Spleen (tissue), 13 donors: ENCODE measurements at places on chromosomes 13 and 19.
A peak's percentile ranks its signal among the peaks of the same experiment; 100 is the strongest.

DNA sequence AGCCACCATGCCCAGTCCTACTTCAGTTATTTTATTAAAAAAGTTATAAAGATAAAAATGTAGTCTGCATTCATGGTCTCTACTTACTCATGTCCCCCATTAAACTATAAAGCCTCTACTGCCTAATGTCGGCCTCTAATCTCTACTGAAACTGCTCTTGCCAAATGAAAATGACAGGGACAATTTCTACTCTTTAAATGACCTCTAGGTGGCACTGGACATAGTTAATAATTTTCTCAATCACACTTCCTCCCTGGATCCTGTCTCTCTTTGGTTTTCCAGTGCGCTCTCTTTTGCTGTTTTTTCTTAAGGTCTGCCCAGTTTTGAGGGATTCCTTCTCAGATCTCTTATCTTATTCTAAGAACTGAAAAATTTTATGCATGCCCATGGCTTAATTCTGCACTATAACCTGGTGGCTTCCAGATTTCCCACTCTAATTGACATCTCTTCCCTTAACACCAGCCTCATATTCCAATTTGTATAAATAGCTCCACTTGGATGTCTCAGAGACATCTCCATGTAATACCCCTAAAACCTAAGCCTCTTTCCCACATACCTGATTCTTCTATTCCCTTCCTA, 54.3 kb downstream of the MTMR6 start:
- DNase-seq, result no peak
- no peaks in the 10 kb centered on the region for H3K27me3 ChIP-seq
- H3K4me3 ChIP-seq, result no peak overlapping the region
- H3K27ac ChIP-seq, result no peak overlapping the region

- H3K4me3 ChIP-seq, result no peak overlapping the region
- DNase-seq, result no peak
- H3K4me1 ChIP-seq, result no peaks in the 10 kb centered on the region
- H3K27me3 ChIP-seq, result no peaks in the 10 kb centered on the region
- no peak overlapping the region for H3K27ac ChIP-seq
These were observed 34.7 kb upstream of the ESD start for GRCh38 chr13:46831588-46832194.

- DNase-seq, result no peak
- H3K4me1 ChIP-seq, result no peaks in the 10 kb centered on the region
- no peaks in the 10 kb centered on the region for H3K36me3 ChIP-seq
- H3K4me3 ChIP-seq, result no peak overlapping the region
- no peak overlapping the region for H3K27ac ChIP-seq
- H3K27me3 ChIP-seq, result no peaks in the 10 kb centered on the region
These were observed 424.8 kb downstream of the DIAPH3 start for GRCh38 chr13:59738921-59739320.

GRCh38 chr13:91101381-91101780, 246.1 kb upstream of the MIR17HG start:
- no peaks in the 10 kb centered on the region for H3K36me3 ChIP-seq
- H3K27ac ChIP-seq, result no peak overlapping the region
- DNase-seq, result no peak
- H3K27me3 ChIP-seq, result no peaks in the 10 kb centered on the region
- H3K4me3 ChIP-seq, result no peak overlapping the region
- H3K4me1 ChIP-seq, result no peaks in the 10 kb centered on the region

- no peaks in the 10 kb centered on the region for H3K27me3 ChIP-seq
- peaks cover 12% of the 10 kb centered on the region for H3K4me1 ChIP-seq
- no peak overlapping the region for H3K27ac ChIP-seq
- H3K36me3 ChIP-seq, result no peaks in the 10 kb centered on the region
- H3K4me3 ChIP-seq, result no peak overlapping the region
These were observed 1.8 kb upstream of the ZNF557 start for GRCh38 chr19:7067716-7068115.

DNA sequence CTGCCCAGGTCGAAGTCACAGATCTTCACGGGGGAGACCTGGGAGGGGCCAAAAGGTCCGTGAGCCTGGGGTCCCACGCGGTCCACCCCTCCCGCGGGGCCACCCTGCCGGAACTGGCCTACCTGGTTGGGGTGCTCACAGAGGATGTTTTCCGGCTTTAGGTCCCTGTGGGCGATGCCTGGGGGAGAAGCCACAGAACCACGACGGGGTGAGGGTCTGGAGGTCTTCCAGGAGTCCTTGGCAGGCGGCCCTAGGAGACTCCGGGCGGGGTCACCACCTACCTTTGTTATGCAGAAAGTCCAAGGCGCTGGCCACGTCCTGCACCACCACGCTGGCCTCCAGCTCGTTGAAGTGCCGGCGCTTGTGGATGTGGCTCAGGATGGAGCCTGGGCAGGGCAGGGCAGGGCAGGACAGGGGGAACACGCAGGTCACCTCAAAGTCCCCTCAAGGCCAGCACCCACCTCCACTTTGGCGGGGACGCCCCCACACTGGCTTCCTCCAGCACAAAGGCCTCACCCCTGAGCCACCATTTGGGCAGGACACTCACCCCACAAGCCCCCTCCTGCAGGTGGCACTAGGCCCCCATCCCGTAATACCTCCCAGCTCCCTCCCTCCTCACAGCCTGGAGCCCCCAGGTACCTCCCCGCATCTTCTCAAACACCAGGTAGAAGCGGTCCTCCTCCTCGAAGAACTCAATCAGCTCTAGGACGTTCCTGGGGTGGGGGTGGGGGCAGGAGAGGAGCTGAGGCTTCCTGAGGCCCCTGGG, 8.4 kb downstream of the MKNK2 start:
- peaks cover 96% of the 10 kb centered on the region for H3K4me1 ChIP-seq

DNA sequence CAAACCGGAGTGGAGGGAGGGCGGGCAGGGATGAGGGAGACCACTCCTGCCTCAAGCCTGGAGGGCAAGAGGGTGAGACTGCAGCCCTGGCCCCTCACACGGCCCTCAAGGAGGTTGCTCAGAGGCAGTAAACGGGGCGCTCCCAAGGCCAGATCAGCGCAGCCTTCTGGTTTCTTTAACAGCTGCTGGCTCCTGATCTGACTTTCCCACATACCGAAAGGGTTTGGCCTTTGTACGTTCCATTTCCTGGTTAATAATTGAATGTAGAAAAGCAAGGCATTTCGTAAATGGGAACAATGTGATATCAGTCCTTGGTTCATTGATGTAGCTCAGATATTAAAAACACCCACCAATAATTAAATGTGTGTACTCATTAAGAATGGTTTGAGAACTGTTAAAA, 71.5 kb downstream of the GGACT start:
- no peaks in the 10 kb centered on the region for H3K36me3 ChIP-seq
- H3K4me3 ChIP-seq, result no peak overlapping the region
- peak overlapping the region; percentile 33 for H3K27ac ChIP-seq
- no peaks in the 10 kb centered on the region for H3K27me3 ChIP-seq
- DNase-seq, result no peak

- H3K4me1 ChIP-seq, result peaks cover 45% of the 10 kb centered on the region
- no peak for DNase-seq
- H3K4me3 ChIP-seq, result peak overlapping the region; percentile 73
- H3K36me3 ChIP-seq, result no peaks in the 10 kb centered on the region
- H3K27me3 ChIP-seq, result no peaks in the 10 kb centered on the region
These were observed 639 bp downstream of the STARD13 start for GRCh38 chr13:33284916-33285315.
